ENCODE measurements at places on chromosomes 3 and 15.

DNA sequence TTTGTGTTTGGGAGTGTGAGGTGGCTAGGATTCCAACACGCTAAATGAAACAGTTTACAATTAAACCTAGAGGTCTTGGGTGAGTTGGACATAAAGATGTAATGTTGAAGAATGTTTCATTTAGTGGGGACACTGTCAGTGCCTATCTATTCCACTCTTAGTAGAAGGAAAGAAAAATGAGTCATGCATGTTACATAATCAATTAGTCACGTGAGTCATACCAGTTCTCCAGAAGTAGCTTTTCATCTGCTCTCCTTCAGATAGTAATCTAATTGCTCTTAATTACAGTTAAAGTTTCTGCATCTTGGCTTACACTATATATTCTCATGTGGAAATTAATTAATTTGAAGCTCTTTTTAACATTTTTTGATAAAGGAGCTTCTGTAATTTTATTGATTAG is 115.7 kb upstream of the P2RY1 start:
- DNase-seq, result no peak

- DNase-seq, result no peak
Observed at GRCh38 chr15:65408324-65409035, 14.3 kb downstream of the IGDCC4 start.

DNA sequence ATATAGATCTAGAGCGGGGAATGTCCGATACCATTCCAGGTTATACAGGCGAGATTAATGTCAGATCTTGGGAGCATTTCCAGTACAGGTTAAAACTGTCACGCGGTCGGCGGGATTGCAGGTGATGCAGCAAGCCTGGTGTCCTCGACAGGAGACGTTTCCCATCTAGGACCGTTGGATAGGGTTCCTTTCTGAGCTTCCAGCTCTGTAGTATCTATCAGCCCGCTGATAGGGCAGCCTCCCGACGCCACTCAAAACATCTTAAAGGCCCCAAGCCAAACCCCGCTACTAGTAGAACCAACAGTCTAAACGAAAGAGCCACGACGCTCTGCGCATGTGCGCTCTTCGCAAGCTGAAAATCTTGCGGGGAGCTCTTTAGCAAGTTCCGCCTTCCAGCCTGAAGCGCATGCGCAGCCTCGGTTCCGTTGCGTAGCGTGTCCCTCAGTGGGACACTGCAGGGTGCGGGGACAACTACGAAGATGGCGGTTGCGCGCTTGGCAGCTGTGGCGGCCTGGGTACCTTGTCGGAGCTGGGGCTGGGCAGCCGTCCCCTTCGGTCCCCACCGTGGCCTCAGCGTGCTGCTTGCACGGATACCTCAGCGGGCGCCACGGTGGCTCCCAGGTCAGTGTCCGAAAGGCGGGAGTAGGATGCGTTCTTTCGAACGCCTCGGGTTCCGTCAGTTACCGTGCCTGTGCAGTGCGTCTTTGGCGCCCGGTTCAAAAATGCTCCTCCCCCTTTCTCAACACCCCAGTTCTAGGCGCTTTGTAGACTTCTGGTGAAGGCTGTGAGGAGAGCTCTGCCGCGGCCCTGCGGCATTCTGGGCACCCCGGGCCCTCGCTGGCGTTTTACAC is at the start of gene ABHD10:
ABHD10 (plus strand) TSS at position 444 of the 851 bp plus-strand sequence; CDS start at position 480, 36 bp downstream.
- DNase-seq, result peak; percentile 89

- DNase-seq, result no peak
Observed at GRCh38 chr3:2218375-2218774, 119.7 kb downstream of the CNTN4 start.

DNA sequence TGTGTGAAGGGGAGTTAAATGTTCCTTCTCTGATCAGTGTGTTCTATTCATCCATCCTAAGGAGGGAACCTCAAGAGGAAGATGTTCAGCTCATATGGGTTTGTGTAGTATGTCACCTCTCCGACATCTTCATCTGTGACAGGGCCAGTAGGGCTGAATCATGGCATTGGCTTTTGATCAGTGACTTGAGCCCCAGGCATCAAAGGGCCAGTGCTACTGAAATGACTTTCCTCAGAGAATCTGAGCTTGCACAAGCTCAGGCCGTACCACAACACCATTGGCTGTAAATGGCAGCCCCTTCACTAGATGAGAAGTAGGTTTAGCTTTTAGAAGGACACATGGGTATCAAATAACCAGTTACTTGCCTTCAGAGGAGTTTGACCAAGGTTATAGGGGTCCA is 183.2 kb upstream of the NR2E3 start:
- no peak for DNase-seq

DNA sequence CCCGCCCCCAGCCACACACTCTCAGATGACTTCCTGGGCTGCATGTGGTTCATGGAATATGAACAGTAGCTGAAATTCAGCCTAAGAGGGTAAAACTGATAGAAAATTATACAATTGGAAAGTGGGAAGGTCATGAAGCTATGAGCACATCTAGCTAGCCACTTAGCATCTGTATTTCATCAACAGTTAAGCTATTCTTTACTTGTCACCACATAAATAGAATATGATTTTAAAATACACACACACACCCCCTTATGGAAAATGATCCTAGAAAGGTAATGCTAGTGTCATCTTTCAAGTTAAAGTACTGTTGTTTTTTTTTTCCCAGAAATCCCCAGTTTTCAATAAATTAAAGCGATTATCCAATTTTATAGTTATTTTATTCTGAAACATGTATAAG is 3.6 kb downstream of the MAP4 start:
- no peak for DNase-seq

GRCh38 chr3:171470714-171471227 is 10.6 kb upstream of the TNIK start:
- peak; percentile 85 for DNase-seq

GRCh38 chr3:31868236-31868635 is 112.8 kb downstream of the OSBPL10 start:
- DNase-seq, result no peak

- DNase-seq, result no peak
Observed at GRCh38 chr15:62337934-62338333, 172.8 kb upstream of the C2CD4B start.

DNA sequence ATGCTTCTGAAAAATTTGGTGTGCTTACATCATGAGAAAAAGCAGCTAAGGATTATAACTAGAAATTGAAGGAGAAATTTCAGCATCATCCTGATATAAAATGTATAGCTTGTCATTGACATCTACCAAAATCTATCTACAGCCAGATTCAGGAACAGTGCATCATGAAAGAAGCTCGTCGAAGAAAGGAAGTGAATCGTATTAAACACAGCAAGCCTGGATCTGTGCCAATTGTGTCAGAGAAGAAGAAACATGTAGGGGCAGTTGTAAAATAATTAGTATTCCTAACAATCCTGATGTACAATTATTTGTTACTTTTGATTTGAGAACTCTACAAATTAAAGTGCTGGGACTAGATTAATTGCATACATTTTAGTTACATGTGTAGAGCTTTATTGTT is 37.2 kb downstream of the AP4E1 start:
- no peak for DNase-seq

DNA sequence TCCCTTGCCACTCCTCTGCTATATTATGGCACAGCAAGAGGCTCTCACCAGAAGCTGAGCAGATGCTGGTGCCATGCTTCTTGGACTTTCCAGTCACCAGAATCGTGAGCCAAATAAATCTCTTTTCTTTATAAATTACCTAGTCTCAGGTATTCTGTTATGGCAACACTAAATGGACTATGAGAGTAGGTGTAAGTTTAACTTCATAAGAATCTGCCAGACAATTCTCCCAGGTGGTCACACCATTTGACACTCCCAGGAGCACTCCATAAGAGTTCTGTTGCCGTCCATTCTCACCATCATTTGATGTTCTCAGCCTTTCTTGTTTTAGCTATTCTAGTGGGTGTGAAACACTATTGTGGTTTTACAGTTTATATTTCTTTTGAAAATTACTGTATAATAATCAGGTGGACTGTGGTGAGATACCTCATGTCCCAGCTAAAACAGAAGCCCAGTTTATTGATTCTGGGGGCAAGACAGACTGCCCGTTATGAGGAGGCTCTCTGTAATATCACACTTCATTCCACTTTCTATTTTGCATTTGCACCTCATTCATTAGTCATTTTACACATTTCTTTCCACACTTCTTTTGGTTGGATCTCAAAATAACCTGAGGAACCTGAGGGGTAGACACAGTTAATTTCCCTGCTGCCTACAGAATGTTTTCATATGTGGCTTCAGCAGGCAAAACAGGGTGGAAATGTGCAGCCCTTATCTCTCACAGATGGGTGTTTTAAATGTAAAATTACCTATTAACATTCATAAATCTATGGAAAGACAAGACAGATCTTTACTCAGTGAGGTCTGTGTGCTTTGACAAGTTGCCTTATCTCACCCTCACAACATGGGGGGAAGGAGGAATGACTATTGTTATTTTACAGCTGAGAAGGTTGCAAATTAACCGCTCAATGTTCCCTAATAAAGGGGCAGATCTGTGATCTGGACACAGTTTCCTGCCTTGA is 42.1 kb downstream of the CDCP1 start:
- no peak for DNase-seq

DNA sequence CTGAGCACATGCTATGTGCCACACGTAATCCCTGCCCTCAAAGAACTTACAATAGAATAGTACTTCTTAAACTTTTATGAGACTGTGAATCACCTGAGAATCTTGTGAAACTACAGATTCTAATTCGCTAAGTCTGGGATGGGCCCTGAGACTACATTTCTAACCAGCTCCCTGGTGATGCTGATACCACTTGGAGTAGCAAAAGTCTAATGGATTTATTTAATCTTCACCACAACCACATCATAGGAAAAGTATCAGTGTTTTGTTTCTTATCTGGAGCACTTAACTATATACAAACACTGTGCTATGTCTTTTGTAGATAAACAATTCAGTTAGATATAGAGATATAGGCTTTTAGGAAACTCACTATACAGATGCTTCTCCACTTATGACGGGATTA is 23.8 kb upstream of the TCF12 start:
- DNase-seq, result no peak

DNA sequence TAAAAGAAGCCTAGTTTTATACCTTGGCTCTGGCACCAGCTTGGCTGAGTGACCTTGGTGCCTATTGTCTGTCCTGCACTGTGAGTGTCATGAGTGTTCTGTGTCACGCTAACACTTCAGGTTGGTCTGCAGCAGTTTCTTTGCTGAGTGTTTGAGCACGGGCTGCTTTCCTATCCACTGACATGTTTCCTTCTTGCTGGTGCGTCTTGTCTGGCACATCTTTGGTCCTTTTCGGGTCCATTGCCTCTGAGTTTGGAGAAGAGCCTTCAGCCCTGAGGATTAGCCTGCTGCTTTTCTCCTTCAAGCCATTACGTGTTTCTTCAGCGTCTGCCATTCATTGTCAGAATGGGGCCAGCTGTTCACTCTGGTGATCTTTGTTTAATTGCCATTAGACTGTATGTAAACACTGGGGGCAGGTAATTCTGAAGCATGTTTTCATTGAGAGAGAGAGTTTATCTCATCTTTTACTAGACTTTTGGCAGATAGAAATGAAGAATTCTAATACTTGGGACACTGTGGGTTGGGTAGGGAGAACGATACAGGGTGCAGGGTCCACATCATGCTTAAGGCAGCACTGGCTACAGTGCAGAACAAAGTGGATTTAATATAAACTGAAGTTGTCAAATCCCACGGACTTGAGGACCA is 55.5 kb downstream of the LRRC28 start:
- no peak for DNase-seq

GRCh38 chr3:123920383-123920782 is 36.3 kb upstream of the MYLK start:
- no peak for DNase-seq

GRCh38 chr3:42728668-42729364 is 26.2 kb upstream of the HHATL start:
- DNase-seq, result no peak

GRCh38 chr15:62027263-62027565 is 33.0 kb downstream of the VPS13C start:
- no peak for DNase-seq

DNA sequence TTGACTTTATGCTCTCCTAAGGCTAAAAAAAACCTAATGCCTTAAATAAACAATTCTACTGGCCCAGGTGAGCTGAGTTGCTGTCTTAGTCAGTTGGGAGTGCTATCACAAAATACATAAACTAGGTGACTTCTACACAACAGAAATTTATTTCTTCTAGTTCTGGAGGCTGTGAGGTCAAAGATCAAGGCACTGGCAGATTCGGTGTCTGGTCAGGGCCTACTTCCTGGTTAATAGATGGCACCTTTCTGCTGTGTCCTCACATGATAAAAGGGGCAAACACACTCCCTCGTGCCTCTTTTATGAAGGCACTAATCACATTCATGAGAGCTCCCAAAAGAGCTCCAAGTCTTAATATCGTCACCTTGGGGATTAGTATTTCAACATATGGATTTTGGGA is 11.5 kb upstream of the TBL1XR1 start:
- no peak for DNase-seq

GRCh38 chr3:20637729-20638128 is 451.7 kb upstream of the SGO1 start:
- DNase-seq, result no peak

GRCh38 chr3:156416846-156417558 is 137.9 kb downstream of the SSR3 start:
- DNase-seq, result no peak

- DNase-seq, result no peak
Observed at GRCh38 chr15:73685981-73686380, 1.8 kb downstream of the CD276 start.

DNA sequence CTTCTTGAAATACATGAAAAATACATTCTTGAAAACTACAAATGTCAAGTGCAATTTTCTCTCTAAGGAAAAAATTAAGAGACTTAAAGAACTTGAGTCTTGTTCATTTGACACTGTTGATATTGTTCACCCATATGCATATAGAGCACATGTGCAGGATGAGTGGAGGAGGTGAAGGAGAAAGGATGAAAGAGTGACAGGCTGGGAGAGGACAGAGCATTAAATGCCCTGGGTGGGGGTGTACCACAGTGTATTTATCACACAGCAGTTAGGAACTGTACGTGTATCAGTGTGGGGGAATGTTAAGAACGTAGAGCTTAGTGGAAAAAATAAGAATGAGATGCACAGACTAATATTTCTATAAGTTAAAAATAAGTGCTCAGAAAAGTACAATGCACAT is 45.7 kb downstream of the CTDSPL start:
- DNase-seq, result no peak

DNA sequence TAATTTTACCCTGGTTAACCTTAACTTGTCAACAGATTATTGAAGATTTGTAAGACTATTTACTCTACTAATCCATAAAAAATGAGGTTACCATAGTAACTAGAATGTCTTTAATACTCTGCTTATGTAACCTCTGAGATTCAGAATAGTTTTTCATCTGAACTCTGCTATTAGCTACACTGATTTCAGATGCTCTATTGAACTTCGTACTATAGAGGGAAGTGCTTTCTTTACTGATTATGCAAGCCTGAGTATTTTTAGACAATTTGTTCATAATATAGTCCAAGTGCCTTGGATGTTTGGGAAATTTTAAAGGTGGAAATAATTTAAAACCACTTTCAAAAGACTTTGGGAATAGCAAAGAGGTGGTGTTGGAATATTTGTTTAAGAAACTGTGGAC is 107.9 kb upstream of the GBE1 start:
- DNase-seq, result no peak

GRCh38 chr15:83108266-83109219 is 1.1 kb downstream of the TM6SF1 start:
- DNase-seq, result peak; percentile 88

Data from CMK (cell line).